ENCODE measurements at places on chromosomes 1 and 21.

GRCh38 chr1:6472391-6472790 lies 6.4 kb upstream of the TNFRSF25 start:
- no peak for DNase-seq

DNA sequence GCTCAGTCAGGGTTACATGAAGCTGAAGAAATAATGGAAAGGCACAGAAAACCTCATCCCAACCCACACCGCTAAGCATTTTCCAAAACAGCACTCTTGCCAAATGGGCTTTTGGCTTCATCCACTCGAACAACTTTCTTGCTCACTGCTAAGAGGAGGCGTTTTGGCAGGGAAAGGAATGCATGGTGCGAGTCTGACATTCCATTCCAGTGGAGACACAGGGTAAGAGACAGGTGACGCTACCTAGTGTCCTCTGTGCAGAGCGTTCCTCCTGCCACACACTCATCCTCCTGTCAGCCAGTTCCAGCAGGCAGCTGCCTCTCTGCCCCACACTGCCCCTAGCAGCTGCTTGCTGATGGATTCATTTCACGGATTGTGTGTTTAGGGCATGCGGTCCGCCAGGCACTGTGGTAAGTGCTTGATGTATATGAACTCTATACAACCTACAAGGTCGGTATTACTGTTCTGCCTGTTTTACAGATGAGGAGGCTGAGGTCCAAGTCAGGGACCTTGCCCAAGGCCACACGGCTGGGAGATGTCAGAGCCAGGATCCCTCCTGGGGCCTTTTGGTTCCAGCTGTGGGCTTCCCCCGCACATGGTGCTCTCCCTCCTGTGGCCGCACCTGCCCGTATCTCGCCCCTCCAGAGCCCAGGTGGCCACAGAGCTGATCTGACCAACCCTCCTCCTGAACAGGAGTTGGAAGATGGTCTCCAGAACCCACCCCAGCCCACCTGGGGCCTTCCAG lies 25.7 kb upstream of the BACE2 start:
- no peak for DNase-seq

DNA sequence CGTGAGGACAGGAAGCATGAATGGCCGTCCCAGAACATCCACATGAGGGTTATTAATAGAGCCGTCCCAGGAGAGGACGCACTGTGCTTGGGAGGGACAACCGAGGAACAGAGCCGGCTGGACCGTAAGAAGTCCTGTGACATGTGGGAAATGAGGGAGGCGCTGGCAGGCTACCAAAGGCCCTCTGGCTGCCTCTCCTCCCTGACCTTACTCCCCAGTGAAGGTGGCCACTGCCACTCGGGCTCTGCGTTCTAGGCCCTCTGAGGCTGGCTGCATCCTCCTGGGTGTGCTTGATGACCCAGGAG lies 15.5 kb upstream of the NPPB start:
- no peak for DNase-seq

GRCh38 chr1:244449936-244450508 lies 1.7 kb downstream of the ADSS2 start:
- DNase-seq: no peak

- DNase-seq: no peak
These were observed 41.9 kb downstream of the CTNNBIP1 start for GRCh38 chr1:9868244-9868590.

DNA sequence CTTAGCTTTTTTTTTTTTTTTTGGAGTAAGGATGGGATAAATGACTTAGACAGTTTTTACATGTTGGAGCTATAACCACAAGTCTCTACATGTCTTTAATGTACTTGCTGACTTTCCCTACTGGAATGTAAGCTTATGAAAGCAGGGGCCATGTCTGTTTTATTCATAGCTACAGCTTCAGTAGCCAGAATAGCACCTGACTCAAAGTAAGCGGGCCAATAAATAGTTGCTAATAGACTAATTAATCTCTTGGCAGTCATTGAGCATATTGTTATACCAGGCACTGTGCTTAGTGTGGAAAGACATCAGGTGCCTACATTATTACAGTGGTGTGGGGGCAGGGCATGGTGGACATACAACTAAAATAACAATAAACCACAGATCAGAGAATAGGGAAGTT lies 84.4 kb upstream of the HOOK1 start:
- DNase-seq: no peak

DNA sequence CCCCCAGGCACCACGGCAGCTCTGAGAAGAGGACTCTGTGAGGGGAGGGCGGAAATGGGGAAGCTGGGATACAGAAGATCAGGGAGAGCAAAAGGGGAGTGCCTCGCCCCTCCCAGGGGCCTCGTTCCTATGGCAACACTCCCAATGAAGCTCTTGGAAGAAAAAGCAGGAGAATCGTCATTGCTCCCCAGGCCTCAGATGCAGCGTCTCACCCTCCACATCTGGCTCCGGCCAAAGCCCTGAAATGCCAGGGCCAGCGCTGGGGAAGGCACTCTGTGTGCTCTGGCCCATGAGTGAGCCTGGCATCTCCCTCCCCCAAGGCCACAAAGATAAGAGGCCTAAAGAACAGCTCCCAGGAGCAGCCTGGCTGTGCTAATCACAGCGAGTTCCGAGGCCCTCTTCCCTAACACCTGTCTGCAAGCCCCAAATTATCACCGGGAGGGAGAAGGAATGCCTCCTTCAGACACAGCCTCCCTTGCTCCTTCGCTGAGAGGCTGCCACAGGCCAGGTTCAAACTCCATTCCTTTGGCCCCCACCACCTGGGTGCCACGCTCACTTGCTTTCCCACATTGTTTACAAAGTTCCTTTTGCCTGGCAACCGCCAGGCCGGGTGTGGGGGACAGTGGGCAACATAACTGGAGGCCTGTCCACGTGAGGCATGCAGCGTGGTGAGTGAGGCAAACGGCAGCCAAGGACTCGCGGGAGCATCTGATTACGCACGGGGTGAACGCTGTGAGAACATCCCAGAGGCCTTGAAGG lies 27.8 kb downstream of the ECE1 start:
- no peak for DNase-seq

DNA sequence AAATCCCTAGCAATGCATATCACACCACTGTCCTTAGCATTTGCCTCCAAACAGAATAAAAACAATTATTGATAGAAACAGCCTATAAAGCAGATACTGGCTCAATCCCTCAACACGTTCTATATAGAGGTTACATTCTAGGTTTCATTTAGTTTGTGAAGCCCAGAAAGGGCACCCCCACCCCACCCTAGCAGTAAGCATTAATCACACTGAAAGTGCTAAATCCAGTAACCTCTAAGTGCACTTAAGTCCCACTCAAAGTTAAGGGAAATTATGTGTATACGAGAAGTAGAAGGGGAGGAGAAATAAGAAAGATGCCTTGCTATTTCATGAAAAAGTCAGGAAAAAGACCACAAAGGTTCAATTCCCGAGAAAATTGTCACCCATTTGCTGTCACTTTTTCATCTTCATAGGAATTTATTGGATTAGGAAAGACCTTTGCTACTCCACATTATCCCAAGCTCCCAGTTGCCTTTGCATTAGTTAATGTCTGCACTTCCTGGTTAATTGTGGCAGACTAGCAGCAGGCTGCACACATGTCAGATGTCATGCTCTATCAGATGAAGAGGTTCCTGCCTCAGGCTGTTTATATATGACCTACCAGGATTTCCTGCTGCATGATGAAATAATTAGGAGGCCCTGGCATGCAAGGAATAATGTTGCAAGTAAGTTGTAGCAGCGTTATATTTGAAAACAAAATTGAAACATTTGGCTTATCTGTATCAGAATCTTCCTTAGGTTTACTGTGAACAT lies 54.5 kb upstream of the LHX8 start:
- DNase-seq: no peak

DNA sequence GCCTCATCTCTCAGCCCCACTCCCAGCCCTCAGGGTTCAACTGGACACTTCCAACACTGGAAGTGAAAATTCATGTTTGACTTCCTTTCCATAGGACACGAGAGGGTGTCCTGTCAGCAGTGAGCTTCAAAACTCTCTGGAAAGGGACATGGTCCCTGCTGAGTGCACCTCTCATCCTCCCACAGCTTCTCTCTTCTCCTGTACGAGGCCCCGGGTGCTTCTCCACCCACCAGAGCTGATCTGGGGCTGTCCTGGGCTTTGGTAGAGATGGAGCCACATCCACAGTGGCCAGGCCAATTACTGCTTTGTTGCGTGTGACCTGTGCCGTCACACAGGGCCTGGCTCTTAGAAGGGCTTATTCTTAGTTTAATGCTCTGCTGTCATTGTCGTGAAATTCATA lies 182.3 kb downstream of the RRAGC start:
- DNase-seq: no peak

- DNase-seq: no peak
These were observed 63.1 kb upstream of the MUTYH start for GRCh38 chr1:45403298-45403697.
